ENCODE measurements at places on chromosomes 7 and 10.

DNA sequence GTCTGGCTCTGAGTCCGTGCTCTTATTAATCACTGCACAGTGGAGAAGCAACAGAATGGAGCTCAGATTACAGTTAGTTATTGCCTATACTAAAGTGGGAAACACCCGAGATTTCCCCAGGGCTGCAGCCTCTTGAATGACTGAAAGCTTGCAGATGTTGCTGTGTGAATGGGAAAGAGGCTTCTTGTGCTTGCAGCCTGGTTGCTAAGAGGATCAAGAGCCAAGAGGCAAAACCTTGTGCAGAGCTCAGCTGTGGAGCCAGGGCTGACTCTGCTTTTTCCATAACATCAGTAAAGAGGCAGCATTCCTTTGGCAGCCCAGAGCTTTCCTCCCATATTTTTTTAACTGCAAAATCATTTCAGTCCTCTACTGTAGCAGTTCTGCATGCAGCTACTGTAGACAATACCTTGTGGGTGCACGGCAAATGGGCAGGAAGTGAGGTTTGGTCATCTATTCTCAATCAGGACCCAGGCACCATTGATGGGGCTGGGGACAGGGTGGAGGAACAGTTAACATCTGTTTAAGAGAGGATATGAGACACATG lies 86.5 kb downstream of the RALA start:
- DNase-seq = peak; percentile 69

DNA sequence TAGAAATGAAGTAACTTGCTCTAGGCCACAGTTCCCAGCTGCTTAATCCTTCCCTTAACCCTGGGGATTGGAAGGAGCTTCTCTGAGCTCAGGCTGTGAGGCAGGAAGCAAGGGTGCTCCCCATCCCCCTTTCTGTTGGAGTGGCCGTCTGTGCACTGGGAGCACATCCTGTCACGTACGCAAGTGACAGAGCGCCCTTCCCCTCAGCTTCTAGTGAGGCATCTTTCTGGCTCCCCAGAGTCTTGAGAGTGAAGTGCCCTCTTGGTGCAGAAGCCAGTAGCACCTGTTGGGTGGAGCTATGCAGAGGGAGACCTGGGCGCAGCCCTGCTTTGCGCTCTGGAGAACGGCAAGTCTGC lies 47.8 kb downstream of the SHH start:
- no peak for DNase-seq

- no peak for DNase-seq
Observed at GRCh38 chr7:47937711-47938573, 10.3 kb downstream of the PKD1L1 start.

DNA sequence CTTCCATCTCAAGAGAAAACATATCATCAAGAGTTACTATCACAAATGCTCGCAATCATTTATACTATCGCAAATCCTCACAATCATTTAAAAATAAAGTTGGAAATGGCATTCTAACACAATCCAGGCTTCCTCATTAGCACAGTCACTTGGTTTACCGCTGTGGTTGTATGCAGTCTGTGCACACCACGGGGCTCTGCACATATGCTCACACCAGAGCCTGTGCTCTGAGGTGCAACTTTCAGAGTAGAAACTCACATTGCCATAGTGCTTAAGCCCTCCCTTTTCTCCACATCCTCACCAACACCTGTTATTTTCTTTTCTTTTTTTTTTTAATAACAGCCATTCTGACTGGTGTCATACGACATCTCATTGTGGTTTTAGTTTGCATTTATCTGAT lies 235.6 kb upstream of the KLF6 start:
- no peak for DNase-seq

- DNase-seq = no peak
Observed at GRCh38 chr7:20232848-20233247, 15.7 kb upstream of the MACC1 start.

DNA sequence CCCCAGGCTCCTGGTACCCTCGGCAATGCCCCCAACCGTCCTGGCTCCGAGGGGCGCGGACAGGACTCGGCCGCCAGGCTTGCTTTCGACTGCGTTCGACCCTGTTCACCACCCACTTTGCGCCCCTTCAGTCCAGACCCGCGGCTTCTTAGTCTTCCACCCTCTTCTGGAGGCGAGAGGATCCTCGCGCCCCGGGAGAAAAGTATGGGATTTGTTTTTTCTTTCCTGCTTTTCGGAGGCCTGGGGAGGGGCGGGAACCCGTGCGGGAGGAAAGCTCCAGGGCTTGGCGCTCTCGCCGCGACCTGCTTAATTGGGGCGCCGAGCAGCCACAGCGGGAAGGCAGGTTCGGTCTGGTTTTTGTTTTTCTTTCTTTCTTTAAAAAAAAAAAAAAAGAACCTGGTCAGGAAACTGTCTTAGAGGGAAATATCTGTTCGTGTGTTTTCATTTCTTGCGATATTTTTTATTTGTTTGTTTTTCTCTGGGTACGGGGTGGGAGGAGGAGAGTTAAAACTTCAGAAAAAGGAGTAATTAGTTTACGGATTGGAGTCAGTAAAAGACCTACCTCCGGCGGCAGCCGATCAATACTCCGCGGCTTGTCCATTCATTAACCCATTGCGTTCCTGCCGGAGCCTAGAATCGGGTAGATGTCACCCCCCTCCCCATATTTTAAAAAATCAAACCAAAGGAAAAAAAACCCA lies 1.6 kb downstream of the EMX2 start:
- DNase-seq = no peak
